ENCODE measurements at places on chromosomes 4 and X.

DNA sequence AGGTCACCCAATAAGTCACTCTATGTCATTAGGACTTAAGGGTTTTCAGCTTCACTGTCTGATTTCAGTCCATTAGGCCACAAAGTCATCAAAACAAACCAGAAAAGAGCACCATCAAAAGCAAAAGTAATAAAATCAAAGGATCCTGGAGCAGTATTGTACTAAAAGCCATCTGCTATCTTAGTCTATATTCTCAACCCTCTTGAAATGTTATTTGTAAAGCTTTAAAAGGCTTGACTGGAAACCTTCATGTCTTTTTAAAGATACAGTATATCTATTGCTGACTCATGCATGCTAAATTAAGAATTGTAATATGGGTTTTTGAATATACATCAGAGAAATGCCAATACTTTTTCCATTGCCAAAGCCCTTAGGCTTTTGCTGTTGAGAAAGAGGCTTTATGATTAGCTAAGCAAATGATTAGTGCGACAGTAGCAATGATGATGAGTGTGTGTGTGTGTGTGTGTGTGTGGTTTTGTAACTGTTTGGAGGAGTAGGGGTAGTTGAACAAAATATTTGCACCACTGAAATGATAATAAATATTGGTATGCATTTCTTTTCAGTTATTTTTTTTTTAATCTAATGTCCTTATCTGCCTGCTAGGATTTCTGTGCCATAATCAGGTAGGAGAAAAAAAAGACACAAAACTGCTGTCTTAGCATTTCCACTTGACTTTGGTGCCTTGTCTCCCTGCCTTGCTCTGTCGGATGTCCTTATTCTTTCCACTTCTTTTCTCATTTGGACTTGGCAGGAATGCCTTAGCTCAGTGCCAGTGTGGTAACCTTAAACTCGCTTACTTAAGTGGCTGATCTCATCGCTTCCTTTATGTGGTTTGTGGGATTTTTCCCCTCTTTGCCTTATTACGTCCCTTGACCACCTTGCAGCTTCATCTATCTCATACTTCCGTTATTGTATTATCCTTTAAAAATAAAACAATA lies 119.7 kb downstream of the PCDH7 start:
- no peak for DNase-seq

- DNase-seq: no peak
These were observed 340.0 kb downstream of the DCAF12L2 start for GRCh38 chrX:125826080-125826479.

GRCh38 chrX:24248042-24248441 lies 65.8 kb downstream of the SUPT20HL2 start:
- DNase-seq: no peak

DNA sequence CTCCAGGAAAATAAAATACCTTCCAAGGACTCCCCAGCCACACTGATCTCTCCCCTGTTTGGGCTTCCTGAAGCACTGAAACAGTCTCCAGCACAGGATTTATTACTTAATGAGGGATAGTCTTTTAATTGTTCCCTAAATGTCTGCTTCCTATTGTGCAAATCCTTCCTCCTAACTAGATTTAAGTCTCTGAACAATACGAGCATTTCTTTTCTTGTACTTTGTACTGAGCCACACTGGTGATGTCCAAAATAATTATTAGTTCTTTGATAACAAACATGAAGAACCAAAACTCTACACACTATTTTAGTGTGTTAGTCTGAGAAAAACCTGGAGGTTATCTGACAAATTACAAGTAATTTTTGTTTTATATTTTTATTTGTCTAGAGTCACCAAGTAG lies 5.1 kb downstream of the ADGRA3 start:
- no peak for DNase-seq
